ENCODE measurements at places on chromosomes 11 and 22. TPM values are rescaled to one million over a fixed set of nuclear protein-coding genes. Genes with fewer than 3 reads are reported as not detected.

GRCh38 chr22:39003165-39003638 is 10.9 kb upstream of the APOBEC3C start:
- peak; percentile 84 for DNase-seq

DNA sequence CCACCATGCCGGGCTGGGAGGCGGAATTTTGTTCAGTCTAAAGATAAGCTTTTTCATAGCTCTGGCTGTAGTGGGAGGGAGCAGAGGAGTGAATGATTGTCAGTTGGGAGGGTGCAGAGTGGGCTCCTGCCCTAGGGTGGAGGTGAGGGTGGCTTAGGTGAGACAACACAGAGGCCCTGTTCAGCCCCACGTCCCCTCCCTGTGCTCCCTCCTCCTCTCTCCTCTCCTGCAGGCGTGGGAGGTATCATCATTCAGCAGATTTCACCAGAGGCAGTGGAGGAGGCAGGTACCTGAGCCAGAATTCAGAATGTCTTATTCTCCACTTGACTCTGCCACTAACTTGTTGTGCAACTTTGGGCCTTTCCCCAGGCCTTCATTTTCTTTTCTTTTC is 1.7 kb upstream of the THRSP start:
- DNase-seq = peak; percentile 29

GRCh38 chr11:119432484-119433357 is 9.7 kb upstream of the THY1 start:
- peak; percentile 33 for DNase-seq

Gene MUC5AC
- 0.32 TPM for polyA plus RNA-seq

Gene ELP4
- polyA plus RNA-seq = 28.0 TPM

DNA sequence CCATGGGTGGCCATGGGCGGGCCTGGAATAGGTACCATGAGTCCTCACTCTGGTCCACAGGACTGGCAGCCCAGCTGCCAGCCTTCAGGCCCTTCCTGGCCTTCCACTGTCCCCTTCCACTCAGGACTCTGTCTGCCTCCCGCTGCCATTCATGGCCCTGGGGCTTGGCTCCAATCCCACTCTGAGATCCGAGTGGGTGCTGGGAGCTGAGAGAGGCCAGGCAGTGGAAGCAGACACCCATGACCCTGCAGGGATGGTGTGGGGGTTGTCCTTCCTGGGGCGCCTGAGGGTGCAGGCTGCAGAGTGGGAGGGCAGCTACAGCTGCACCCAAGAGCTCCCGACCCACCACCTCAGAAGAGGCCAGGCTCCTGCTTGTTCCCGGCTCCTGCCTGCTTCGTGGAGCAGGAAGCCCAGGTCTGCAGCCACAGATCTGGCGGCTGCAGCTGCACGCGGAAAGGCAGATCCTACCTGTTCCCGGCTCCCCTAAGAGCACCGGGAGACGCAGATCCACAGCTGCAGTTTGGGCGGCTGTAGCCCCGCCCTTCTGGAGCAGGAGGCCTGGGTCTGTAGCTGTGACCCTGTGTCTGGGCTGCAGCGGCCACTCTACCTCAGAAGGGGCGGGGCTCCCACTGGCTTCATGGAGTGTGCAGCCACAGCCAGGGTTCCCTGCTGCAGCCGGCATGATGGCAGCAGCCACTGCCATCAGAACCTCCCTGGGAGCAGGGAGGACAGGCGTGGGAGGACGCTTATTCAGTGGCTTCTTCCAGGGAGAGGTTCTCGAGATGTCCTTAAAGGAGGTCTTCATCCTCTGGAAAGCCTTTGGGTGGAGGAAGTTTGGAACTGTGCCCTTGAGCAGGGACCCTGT is 27.5 kb downstream of the IGHMBP2 start:
- no peak for DNase-seq

GRCh38 chr11:120137187-120137610 is 714 bp downstream of the TRIM29 start:
- DNase-seq = peak; percentile 33

DNA sequence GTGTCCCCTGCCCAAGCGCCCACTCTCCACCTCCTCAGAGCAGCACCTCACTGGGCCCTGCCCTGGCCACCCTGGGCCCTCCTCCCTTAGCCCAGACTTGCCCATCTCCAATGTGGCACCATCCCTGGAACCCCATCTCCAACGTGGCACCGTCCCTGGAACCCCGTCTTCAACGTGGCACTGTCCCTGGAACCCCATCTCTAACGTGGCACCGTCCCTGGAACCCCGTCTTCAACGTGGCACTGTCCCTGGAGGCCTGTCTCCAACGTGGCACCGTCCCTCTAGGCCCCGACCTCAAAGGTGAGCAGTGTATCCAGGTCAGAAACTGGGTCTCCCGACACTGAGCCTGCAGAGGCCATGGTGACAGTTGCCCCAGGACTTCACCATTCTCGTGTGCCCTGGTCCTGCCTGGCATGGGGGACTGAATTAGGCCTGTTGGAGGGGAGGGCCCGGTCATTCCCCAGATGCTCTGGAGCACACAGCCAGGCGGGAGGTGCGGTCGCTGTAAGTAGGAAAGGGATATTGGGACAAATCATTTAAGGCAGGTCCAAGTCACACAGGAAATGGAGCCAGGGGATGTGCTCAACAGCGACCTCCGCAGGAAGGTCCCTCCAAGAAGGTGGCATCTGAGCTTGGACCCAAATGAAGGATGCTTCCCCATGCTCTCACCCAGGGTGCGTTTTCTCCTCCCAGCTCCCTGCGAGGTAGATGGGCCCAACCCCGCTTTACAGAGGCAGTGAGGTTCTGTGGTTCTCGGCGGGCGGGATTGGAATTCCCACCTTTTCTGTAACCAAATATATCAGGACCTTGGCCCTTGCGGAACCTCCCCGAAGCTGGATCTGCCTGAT is 2.4 kb upstream of the CTSD start:
- DNase-seq = no peak

DNA sequence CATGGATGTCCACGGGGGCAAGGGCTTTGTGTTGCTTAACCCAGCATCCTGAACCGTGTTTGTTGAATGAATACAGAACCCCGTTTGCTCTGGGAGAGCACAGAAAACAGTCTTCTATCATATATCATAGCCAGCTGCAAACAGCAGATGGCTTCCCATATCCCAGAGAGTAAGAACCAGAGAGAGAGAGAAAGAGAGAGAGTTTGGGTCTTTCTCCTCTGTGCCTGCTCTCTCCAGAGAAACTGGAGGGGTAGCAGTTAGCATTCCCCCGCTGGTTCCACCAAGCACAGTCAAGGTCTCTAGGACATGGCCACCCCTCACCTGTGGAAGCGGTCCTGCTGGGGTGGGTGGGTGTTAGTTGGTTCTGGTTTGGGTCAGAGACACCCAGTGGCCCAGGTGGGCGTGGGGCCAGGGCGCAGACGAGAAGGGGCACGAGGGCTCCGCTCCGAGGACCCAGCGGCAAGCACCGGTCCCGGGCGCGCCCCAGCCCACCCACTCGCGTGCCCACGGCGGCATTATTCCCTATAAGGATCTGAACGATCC is 440 bp upstream of the TIMP3 start:
- DNase-seq = no peak

Gene WT1
- 62.2 TPM for polyA plus RNA-seq

DNA sequence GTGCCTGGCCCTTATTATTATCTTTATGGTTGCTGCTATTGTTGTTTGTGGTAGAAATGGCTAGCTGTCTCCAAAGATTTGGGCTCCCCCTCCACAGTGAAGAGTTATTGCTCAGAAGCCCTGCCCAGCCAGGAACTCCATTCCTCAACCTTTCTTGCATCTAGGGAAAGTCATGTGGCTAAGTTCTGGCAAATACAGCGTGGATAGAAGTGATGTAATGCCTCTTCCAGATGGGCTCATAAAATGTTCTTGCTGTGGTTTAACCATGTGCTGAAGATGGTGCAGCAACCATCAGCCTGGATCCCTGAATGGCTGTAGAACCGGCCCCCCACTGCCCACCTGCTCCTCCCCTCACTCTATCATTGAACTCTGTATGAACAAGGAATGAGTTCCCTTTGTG is 203.5 kb upstream of the E2F8 start:
- DNase-seq = no peak
